ENCODE measurements at places on chromosomes 7 and 10.

DNA sequence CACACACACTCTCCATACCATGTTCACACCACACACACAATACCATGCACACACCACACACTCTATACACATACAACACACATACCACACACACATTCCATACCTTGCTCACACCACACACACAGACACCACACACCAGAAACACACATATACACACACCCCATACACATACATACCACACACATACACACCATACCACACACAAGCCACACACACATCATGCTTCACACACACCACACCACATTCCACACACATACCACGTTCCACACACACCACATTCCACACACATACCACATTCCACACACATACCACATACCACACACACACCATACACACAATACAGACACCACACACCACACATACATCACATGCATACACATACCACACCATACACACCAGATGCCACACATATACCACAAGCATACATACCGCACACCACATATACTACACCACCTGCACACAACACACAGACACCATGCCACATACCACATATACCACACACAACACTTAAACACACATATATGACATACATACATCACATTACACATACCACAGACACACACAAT lies 282.7 kb downstream of the POU6F2 start:
- DNase-seq = no peak

DNA sequence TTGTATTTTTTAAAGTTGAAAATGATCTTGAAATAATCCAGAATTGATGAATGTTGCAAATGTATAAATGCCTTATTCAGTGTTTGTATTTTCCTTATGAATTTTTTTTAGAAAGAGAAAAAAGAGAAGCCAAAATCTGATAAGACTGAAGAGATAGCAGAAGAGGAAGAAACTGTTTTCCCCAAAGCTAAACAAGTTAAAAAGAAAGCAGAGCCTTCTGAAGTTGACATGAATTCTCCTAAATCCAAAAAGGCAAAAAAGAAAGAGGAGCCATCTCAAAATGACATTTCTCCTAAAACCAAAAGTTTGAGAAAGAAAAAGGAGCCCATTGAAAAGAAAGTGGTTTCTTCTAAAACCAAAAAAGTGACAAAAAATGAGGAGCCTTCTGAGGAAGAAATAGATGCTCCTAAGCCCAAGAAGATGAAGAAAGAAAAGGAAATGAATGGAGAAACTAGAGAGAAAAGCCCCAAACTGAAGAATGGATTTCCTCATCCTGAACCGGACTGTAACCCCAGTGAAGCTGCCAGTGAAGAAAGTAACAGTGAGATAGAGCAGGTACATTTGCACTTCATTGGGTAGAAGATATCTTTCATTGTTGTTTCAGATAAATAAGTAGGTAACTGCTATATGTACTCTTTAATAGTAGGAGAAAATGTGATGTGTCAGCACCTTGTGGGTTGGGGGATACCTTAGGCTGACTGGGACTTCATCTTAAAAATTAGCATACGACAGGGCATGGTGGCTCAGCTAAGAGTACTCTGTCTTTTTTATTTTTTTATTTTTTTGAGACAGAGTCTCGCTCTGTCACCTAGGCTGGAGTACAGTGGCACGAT lies 3.9 kb downstream of the DDX21 start:
- DNase-seq = no peak

DNA sequence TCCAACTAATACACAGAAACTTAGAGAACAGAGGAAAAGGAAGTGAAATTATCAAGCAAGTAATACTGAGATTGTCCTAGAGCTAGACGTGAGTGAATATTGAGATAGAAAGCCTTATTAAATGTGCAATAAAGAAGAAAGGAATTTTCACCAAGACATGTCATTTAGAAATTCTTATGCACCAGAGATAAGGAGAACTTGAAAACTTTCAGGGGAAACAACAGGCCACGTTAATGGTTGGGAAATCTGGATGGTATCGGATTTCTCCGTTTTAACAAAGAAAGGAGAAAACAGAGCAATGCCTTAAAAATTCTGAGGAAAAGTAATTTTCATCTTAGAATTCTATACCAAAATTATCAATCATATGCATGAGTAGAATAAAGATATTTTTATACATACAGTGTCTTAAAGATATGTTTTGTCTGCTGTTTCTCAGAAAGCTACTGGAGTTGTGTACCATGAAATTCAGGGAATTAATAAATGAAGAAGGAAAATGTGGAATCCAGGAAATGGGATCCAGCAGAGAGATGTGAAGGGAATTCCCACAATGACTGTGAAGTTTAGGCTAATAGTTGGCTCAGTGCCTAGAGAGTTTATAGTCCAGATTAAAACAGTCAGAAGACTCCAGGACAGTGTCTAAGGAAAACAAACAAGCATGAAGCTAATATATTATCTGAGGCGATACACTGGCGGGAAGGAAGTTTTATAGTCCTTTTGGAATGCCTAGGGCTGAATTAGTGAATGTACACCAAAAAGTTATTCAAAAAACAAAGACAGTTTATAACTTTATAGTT lies 159.5 kb downstream of the PPP1R9A start:
- DNase-seq = no peak

DNA sequence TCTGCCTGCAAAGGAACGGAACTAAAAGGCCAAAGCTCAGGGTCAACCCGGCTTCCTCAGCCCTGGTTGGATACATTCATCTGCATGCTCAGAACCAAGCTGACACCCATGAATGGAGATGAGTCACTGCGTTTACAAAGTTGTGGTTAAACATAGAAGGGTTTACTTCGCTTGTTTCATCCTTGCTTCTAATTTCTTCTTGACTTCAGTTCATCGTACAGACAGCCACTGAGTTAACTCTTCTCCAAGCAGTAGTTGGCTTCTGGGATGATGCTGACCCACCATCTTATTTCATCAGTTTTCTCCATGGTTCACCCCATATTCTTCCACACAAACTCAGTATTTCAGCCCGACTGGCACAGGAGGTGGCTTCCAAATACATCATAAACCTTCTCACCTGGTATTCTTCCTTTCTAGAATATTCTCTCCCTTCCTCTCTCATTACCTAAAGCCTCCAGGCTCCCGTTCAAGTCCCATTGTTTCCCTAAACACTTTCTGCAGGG lies 166.3 kb upstream of the RNF32 start:
- no peak for DNase-seq

GRCh38 chr7:156021471-156021870 lies 209.2 kb upstream of the SHH start:
- DNase-seq = no peak

GRCh38 chr7:137695942-137696341 lies 150.8 kb downstream of the DGKI start:
- DNase-seq = no peak
